ENCODE measurements at places on chromosomes 7 and 10. TPM values are rescaled to one million over a fixed set of nuclear protein-coding genes. Genes with fewer than 3 reads are reported as not detected.

- H3K27me3 ChIP-seq, result peaks cover 44% of the 10 kb centered on the region
- no peak overlapping the region for H3K27ac ChIP-seq
- H3K4me1 ChIP-seq, result no peaks in the 10 kb centered on the region
- no peaks in the 10 kb centered on the region for H3K36me3 ChIP-seq
- no peak for DNase-seq
Measured at GRCh38 chr7:44193011-44193802, 4.0 kb upstream of the GCK start.

DNA sequence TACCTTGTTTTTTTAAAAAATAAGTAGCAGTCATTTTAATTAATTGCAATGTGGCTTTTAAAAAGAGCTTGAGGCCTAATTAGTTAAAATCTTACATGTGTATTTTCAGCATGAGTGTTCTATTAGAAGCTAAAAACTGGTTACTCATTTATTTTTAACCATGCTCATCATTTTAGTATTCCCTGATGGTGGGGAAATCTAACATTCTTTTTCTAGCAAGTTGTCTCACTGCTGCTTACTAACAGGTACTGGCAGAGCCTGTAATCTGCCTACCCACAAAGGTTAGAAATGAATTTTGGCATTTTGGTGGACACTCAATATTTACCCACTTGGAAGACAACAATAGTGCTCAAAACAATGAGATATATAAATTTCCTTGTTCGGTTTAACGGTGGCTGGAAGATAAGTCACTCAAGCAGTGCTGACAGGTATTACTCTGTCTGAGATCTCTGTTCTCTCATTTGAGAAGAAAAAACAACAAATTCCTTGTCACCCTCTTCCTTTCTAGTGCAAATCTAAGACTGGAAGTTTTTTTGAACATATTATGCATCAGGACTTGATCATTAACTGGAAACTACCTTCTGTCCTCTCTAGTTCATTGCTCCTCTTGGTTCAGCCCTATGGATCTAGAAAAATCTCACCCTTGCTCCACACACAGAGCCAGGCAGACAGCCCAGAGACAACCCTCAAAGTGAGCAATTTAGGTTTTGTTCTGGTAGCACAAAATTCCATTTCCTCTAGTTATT lies 83.3 kb downstream of the VWDE start:
- peak overlapping the region; percentile 40 for H3K27ac ChIP-seq
- H3K4me1 ChIP-seq, result peaks cover 39% of the 10 kb centered on the region
- peaks cover 4% of the 10 kb centered on the region for H3K36me3 ChIP-seq
- H3K27me3 ChIP-seq, result no peaks in the 10 kb centered on the region

GRCh38 chr10:72785409-72785808 lies 93.5 kb downstream of the MCU start:
- no peaks in the 10 kb centered on the region for H3K27me3 ChIP-seq
- peak overlapping the region; percentile 89 for H3K27ac ChIP-seq
- no peak overlapping the region for H3K4me3 ChIP-seq
- DNase-seq, result no peak

The PMPCB gene
- total RNA-seq, result 65.1 TPM

GRCh38 chr7:28005075-28005846 lies 175.3 kb downstream of the JAZF1 start:
- H3K27ac ChIP-seq, result peak overlapping the region; percentile 10
- no peak for DNase-seq
- peaks cover 30% of the 10 kb centered on the region for H3K4me1 ChIP-seq
- no peaks in the 10 kb centered on the region for H3K36me3 ChIP-seq
- H3K27me3 ChIP-seq, result no peaks in the 10 kb centered on the region

The AGAP5 gene
- total RNA-seq, result 12.8 TPM

DNA sequence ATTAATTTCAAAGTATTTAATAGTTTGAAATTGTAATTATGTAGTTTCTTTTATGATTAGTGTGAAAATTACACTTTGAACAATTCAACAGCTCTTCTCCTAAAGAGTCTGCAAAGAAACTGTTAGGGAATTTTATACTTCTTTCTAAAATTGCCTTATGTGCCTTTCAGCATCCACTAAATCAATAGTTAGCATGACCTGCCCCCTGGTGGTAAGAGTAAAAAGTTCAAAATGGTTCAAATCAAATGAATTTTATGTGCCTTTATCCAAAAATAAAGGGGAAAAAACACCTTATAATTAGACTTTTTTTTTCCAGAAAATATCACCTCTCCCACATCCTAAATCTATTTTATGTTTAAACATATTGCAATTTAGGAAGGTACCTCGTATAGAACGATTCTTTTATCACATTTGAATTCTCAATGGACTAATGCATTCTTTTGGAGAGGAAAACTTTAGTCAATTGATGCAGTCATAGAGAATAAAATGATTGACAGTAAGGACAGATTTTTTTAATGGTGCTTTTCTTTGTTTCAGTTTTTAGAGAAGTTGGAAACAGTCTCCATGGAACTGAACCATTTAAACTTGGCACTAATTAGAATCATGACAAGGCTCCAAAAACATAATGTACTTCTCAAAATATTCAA lies 163.7 kb downstream of the SEMA3D start:
- no peaks in the 10 kb centered on the region for H3K27me3 ChIP-seq
- no peak for DNase-seq

GRCh38 chr7:111380945-111381344 lies 181.3 kb downstream of the IMMP2L start:
- no peak for DNase-seq
- peaks cover 4% of the 10 kb centered on the region for H3K4me1 ChIP-seq
- no peak overlapping the region for H3K4me3 ChIP-seq

DNA sequence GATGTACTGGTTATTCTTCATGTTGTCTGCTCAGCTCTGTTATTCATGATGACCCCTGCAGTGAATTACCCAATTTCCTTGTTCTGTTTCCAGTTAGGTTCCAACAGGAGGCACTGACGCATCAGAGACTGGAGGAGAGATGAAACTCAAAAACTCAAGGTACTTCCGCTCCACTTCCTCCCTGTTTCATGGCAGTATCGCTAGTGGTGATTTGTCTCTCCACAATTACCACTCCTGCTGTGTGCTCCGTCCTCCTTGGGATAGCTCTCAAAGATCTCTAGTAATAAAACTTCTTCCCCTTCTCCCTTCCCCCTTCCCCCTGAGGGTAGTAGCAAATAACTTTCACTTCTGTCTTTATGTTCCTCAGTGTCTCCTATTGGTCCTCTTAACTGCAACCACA lies 107.4 kb upstream of the ABCB5 start:
- no peak for DNase-seq
- H3K36me3 ChIP-seq, result no peaks in the 10 kb centered on the region
- peaks cover 6% of the 10 kb centered on the region for H3K4me1 ChIP-seq
- H3K27me3 ChIP-seq, result peaks cover 60% of the 10 kb centered on the region

DNA sequence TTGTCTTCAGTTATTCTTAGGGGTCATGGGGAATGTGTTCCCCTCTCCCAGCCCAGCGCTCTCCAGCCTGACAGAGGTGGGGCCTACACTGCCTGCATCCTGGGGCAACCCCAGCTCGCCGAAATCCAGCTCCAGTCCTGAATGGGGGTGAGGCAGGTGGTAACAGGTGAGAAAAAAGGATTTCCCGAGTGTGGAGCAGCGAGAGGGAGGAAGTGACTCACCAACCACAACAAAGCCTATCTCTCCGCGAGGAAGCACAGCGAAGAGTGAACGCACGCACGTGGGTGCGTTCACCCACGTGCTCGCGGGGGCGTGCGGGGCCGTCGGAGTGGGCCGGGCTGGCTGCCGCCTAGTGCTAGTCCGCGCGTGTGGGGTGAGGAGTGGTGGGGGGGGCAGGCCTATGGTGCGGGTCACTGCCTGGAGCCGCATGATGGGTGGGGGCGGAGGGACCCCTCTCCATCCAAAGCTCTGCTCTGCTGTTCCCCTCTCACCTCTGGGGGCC lies 855 bp upstream of the PALD1 start:
- H3K36me3 ChIP-seq, result no peaks in the 10 kb centered on the region
- H3K27ac ChIP-seq, result no peak overlapping the region
- peaks cover 5% of the 10 kb centered on the region for H3K4me1 ChIP-seq
- DNase-seq, result no peak
- H3K4me3 ChIP-seq, result peak overlapping the region; percentile 69

The DLX5 gene
- total RNA-seq, result 33.4 TPM

DNA sequence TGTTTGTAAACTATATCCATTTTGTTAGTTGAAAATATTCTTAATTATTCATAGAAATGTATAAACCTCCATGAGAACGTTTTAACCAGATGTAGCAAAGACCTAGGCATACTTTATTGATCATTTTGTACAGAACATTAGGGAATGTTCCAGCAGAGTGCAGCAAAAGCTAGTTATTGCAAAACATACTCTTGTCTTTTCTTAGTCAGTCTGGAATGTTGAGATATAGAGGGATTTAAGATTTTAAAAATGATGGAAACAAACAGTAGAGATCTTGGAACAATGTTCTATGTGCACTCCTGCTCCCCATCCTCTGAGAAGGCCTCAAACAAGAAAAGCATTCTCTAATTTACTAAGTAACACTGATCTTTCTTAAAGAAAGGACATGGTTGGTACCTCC lies 292.1 kb downstream of the BBS9 start:
- H3K27ac ChIP-seq, result no peak overlapping the region
- no peak overlapping the region for H3K4me3 ChIP-seq
- peaks cover 14% of the 10 kb centered on the region for H3K4me1 ChIP-seq
- no peaks in the 10 kb centered on the region for H3K27me3 ChIP-seq
- DNase-seq, result no peak
- H3K36me3 ChIP-seq, result no peaks in the 10 kb centered on the region

DNA sequence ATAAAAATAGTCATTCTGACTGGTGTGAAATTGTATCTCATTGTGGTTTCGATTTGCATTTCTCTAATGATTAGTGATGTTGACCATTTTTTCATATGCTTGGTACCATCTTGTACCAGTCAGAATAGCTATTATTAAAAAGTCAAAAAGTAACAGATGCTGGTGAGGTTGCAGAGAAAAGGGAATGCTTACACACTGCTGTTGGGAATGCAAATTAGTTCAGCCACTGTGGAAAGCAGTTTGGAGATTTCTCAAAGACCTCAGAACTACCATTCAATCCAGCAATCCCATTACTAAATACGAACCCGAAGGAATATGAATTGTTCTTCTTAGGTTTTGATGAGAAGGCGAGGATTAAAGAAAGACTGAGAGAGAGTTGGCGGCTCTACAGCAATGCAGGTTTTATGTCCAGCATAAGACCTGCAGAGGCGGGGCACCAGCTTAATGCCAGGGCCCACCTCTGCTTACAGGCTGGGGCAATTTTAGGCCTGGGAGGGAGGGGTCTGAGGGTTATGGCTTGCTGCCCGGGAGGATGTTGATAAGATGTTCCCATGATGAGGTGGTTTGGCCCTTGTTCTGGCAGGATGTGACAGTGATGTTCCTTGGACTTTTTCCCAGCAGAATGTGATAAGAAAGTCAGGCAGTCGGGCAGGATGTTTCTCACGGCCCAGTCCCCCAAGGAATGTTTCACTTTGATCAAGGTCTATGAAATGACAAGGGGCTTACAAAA lies 74.4 kb downstream of the MEST start:
- no peaks in the 10 kb centered on the region for H3K27me3 ChIP-seq
- peaks cover 52% of the 10 kb centered on the region for H3K36me3 ChIP-seq
- peak overlapping the region; percentile 25 for H3K27ac ChIP-seq
- H3K4me1 ChIP-seq, result no peaks in the 10 kb centered on the region
- no peak for DNase-seq

The PPP1R3C gene
- total RNA-seq, result 9.9 TPM

DNA sequence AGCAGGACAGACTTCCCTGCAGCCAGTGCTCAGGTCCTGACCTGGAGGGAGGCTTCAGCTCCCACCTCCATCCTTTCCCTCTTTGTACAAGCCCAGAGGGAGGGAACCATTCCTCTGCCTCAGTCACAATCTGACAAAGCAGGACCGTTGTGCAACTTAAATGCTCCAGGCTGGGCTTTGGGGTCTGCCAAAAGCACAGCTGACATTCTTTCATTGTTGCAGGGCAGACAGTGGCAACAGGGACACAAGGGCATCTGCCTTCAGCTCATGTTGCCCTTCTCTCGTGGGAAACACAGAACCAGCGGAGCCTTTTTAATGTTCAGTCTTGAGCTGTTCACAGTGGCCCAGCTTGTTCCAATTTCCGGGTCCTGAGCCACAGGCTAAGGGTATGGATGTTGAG lies 155.7 kb upstream of the TNS3 start:
- no peak for DNase-seq
- H3K36me3 ChIP-seq, result no peaks in the 10 kb centered on the region
- no peaks in the 10 kb centered on the region for H3K27me3 ChIP-seq
- no peak overlapping the region for H3K4me3 ChIP-seq
- no peak overlapping the region for H3K27ac ChIP-seq

GRCh38 chr10:117004227-117005025 lies 561 bp downstream of the SHTN1 start:
- H3K36me3 ChIP-seq, result no peaks in the 10 kb centered on the region
- H3K27me3 ChIP-seq, result no peaks in the 10 kb centered on the region
- peak overlapping the region; percentile 87 for H3K27ac ChIP-seq
- DNase-seq, result no peak
- peak overlapping the region; percentile 89 for H3K4me3 ChIP-seq

DNA sequence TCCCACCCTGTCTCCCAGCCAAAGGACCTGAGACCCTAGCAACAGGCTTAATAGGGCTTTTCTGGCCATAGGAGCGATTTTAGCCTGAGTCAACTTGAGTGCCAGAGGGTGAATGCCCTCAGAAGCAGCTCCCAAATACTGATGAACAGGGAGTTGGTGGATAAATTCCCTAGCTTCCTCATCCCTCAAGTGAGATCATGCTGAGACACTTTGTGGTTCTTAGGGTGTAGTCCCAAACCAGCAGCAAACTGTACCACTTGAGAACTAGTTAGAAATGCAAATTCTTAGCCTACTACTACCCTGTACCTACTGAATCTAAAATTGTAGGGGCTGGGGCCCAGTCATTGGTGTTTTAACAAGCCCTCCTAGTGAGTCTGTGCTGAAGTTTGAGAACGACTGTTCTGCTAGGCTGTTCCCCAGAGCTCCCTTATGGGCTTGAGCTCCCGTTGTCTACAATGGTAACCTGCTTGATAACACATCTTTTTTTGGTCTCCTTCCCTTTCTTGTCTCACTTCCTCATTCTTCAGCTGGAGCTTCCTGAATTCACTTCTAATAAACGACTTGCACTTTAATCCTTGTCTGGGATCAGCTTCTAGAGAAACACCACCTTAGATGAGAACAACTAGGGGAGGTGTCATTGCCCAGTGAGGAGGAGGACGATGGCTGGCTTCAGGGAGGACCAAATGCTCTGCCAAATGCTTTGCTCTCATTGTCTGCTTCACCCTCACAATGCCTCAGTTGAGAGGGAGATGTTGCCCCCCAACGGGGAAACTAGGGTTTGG lies 18.2 kb upstream of the CDH23 start:
- H3K27ac ChIP-seq, result no peak overlapping the region
- H3K27me3 ChIP-seq, result peaks cover 4% of the 10 kb centered on the region
- no peaks in the 10 kb centered on the region for H3K36me3 ChIP-seq

DNA sequence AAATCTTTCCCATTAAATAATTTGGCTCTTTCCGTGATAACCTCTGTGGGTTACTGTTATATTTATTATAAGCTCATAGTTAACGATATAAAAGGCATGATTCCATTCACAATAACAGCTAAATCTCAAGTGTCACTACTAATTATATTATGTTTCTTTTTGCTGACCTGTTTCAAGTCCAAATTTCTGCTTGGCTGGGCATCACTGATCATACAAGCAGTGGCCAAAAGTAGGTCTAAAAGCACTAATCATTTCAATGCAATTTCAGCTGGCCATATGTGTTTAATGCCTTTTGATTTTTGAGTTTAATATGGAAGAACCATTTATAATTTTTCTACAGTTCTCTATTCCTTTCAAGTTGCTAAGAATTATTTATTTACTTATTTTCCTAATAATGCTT lies 110.7 kb downstream of the SEMA3A start:
- H3K27ac ChIP-seq, result no peak overlapping the region
- H3K27me3 ChIP-seq, result no peaks in the 10 kb centered on the region
- no peak overlapping the region for H3K4me3 ChIP-seq
- H3K4me1 ChIP-seq, result peaks cover 17% of the 10 kb centered on the region
- H3K36me3 ChIP-seq, result no peaks in the 10 kb centered on the region

GRCh38 chr10:47046321-47047126 lies 135.3 kb downstream of the PTPN20 start:
- peaks cover 9% of the 10 kb centered on the region for H3K4me1 ChIP-seq
- H3K36me3 ChIP-seq, result no peaks in the 10 kb centered on the region
- no peak for DNase-seq
- no peak overlapping the region for H3K27ac ChIP-seq
